ENCODE measurements at places on chromosomes 4 and X.

DNA sequence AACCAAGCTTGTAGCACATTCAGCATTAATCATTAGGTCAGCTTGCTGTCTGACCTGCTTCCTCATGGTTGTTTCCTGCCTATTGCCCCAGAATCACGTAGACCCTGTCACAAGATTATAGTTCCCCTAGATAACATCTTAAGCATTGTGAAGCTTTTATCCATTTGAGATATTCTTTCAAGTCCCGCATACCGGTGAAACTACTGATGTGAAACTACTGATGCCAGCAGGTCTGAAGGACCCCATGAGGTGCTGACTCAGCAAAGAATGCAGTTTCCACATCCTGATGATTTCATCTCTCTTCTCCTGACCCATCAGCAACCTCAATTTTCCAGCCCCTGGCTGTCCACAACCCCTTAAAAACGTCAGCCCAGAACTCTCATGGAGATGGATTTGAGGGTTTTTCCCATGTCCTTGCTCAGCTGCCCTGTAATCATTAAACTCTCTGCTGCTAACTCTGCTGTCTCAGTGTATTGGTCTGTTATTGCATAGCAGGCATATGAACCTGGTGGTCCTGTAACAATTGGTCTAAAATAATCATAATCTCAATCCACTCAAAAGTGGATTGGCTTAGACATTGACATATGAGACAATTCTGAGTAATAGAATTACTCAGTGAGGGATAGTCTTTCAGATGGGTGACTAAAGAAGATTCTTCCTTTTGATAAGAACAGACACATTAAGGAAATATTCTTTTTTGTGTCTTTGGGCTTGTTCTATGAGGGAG, 26.3 kb upstream of the UBA6 start:
- no peak for DNase-seq

- DNase-seq, result no peak
These were observed 115.9 kb downstream of the MAGEC2 start for GRCh38 chrX:142089193-142089592.

- no peak for DNase-seq
These were observed 127.5 kb upstream of the TLR3 start for GRCh38 chr4:185941461-185941860.

DNA sequence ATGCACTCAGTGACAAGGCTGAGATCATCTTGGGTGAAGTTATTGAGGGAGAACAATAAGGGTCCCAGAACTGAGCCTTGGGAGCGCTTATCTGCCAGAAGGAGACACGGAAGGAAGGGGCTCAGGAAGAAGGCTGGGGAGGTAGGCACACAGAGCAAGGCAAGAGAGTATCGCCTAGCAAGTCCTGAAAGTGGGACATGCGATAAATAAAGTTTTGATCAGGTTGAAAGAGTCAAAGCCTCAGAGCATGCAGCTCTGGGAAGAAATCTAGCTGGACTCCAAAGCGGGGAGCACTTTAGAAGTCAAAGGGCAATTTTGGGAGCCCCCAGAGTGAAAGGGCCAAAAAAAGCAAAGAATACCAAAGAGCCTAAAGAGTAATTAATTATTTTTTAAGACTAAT, 17.7 kb upstream of the ANXA3 start:
- DNase-seq, result no peak

DNA sequence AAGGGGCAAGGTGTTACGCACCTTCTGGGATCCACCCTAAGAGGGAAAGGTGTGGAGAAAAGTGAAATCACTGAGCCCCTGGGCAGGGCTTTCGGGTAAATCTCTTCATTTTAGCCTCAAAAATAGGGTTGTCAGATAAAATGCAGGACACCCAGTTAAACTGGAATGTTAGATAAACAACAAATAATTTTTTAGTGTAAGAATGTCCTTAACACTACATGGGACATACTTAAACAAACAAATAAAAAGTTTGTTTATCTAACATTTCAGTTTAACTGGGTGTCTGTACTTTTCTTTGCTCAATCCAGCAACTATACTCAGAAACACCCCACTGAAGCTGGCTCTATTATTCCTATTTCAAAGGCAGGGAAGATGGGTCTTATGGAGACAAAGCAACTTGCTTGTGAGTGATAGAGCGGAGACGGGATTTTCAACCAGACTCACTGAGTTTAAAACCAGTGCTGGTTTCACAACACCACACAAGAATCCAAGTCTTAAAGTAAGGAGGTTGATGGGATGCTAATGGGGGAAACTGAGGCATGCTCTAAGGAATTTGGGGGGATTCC, 144.8 kb upstream of the RBPJ start:
- DNase-seq, result no peak

GRCh38 chr4:62320612-62321011, 1120.5 kb downstream of the ADGRL3 start:
- no peak for DNase-seq

DNA sequence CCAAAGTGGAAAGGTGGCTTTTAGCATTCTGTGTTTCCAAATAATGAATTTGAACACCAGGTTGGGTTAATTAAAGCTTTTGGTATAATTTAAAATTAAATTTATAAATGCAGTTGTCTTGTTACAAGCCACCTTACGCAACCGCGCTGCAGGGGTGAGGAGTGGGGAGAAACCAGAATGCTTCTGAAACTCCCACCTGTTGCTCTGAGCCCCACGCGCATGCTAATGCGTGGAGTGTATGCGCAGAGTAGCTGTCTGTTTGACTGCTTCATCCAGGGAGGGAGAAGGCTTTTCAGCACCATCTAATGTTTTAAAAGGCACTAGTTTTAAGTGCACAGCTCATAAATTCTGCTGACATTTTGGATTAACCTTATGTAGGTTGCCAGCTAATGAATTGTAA, 12.5 kb downstream of the OGT start:
- DNase-seq, result no peak

DNA sequence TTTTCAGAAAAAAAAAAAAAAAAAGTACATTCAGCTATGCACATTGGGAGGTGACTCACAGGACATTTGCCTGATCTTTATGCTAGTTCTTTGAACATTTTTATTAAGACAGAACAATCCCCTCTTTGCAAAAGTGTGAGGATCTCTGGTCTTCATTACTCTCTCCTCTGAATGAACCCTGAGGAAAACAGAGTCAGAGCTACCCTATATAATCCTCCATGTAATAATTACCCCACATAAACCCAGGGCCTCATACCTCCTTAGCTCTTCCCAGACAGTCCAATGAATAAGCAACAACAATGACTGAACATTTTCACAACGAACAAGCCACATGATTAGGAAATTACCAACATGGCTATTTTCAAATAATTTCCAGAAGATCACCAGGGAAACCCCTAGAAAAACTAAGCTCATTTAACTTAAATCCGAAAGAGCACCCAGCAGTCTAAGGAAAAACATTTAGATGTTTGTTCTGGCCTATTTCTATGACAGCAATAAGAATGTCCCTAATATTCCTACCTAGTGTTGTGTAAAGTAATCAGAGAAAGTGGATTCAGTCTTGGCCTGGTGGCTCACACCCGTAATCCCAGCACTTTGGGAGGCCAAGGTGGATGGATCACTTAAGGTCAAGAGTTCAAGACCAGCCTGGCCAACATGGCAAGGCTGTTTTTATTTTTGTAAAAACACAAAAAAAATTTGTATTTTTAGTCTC, 37.8 kb downstream of the TBC1D9 start:
- DNase-seq, result no peak

DNA sequence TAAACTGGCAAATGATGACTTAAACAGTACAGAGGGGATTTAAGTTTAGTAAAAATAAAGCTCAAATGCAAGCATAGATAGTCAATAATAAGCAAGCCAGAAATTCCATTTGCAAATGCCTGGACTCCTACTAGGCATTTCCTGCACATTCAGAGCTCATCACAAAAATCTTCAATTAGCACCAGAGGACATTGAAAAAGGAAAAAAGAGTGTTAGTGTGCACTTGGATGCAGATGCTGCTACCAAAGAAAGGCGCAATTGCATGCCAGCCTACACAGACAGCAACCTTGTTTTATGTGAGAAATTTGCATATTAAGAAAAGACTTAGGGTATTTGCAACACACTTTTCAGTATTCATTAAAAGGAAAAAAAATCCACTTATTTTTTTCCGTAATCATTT, 282.1 kb downstream of the GRIA2 start:
- no peak for DNase-seq

DNA sequence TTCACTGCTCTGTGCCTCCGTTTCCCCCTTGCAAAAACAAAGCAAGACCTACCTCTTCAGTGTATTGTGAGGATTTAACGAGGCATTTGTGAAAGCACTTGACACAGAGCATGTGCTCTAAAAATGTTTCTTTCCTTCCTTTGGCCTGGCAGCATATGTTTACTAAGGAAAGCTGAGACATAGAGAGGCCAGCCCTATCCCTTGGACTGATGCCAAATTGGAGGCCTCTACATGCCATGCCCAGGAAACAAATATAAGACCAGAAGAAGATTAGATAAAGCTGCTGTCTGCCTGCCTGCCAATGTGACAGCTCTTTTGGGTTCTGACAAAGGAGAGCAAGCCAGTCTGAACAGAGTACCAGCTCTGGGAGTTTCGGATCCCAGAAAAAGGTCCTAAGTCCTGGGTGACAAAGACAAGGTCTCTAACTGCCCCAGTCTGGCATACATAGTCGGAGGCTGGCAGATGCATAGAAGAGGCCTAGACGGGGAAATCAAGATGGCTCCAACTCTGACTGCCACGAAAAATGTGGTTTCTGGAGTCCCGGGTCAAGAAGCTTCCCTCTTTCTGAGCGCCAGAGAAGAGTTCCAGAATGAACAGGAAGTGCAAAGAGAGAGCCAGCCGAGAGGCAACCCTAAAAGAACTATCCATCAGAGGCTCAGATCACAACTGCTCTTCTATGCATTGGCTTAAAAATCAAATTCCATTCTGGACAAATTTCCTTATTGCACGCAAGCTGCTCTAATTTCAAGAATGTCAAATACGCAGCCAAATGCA, 25.8 kb downstream of the OTUD6A start:
- no peak for DNase-seq

DNA sequence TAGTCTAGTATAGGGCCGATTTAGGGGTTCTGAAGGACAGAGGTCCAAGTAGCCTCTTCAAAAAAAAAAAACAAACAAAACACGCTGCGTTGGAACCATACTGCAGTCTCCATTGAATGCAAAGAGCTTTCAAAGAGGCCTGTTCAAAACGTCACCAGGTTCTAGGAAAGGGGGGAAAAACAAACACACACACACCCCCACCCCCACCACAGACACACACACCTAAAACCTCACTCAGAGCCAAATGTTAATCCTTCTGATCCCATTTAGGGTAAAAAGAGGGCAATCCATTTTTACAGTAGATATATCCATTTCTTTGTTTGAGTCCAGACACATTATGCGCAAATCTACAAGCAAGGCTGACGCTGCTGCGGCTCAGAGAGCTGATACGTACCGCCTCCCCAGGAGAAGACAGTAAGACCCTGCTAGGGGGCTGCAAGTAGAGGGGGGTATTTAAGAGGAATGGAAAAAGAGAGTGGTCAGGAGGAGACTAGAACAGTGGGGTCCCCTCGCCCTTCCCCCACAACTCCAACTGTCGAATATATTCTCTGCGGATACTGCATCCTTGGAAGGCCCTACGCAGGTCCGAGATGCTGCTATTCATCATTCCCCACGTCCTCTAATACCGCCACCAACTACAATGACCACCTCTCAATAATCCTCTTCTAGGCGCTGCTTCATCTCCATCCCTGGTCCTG, 1.3 kb downstream of the NKRF start:
- no peak for DNase-seq

DNA sequence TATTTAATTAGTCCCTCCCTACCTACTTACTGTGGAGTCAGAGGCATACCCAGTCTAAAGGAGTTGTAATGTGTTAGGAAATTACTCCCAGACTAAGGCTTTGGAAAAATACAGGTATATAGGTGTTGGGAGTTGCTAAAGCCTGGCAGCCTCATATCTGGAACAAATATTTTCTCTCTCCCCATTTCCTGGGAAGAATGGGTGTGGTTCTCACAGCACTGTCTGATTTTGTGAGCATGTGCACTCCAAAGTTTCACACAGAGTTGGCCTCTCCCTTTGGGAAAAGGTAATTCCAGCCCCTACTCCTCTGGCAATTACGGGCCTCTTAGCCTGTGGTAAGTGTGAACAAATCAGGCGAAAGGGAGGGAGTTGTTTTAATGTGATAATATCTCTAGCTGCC, 187.0 kb downstream of the MID1IP1 start:
- no peak for DNase-seq

- DNase-seq, result no peak
These were observed 1679.2 kb upstream of the TENM3 start for GRCh38 chr4:180564026-180564425.

DNA sequence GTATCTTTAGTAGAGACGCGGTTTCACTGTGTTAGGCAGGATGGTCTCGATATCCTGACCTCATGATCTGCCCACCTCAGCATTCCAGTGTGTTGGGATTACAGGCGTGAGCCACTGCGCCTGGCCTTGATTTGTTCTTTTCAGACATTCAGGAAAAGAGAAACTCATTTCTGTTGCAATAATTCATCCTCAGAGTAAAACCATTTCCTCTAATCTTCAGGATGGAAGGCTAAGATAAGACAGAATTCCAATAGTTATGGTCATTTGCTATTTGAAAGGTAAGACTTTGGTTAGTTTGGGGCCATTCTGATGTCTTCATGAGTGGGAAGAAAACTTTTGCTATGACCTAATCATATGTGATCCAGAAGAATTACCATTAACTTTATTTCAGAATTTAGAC, 83.0 kb downstream of the LRP2BP start:
- DNase-seq, result no peak

DNA sequence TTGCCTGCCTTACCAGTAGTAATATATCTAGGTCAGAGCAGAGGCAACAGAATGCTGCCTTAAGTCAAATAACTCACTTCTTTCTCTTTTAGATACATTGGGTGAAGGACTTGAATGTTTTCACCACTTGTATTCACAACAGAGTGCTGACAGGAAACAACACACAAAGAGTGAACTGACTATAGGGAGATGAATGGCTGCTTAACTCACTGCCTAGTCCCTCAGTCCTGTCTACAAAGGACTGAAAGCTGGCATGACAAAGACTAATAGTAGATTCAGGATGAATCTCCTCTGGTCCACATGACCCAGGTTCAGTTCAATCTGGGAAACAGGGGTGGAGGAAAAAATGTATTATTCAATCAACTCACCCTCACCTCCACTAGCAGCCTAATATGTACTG, 134.2 kb downstream of the GALNTL6 start:
- no peak for DNase-seq

DNA sequence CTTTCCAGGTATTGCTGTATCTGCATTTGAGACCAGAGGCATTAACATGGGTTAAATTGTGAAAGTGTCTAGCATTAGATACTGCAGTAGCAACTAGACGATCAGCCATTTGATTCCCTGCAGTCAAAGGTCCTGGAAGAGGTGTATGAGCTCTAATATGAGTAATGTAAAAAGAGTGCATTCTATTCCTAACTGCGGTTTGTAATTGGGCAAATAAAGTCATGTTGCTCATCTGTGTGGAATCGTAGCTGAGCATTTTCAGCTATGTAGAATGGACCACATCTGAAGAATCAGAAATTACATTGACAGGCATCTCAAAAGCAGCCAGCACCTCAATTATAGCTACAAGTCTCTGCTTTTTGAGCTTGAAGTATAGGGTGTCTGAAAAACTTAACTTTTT, 157.6 kb downstream of the ZNF518B start:
- no peak for DNase-seq

GRCh38 chr4:149999485-150000074, 78.7 kb upstream of the DCLK2 start:
- DNase-seq, result no peak

- DNase-seq, result no peak
These were observed 82.8 kb downstream of the TAB3 start for GRCh38 chrX:30806187-30806728.

Data from RWPE2 (cell line).